ENCODE measurements at places on chromosomes 11 and 22.
A peak's percentile ranks its signal among the peaks of the same experiment; 100 is the strongest.

GRCh38 chr22:43923631-43924464 lies at the start of gene PNPLA3:
TSS of gene PNPLA3 (plus strand) at chr22:43923805. CDS start at chr22:43923912, 107 bp downstream.
- DNase-seq: peak; percentile 78

GRCh38 chr11:134753771-134754520 lies 341.9 kb upstream of the B3GAT1 start:
- no peak for DNase-seq

GRCh38 chr22:19865141-19865829 lies 10.6 kb upstream of the GNB1L start:
- no peak for DNase-seq

DNA sequence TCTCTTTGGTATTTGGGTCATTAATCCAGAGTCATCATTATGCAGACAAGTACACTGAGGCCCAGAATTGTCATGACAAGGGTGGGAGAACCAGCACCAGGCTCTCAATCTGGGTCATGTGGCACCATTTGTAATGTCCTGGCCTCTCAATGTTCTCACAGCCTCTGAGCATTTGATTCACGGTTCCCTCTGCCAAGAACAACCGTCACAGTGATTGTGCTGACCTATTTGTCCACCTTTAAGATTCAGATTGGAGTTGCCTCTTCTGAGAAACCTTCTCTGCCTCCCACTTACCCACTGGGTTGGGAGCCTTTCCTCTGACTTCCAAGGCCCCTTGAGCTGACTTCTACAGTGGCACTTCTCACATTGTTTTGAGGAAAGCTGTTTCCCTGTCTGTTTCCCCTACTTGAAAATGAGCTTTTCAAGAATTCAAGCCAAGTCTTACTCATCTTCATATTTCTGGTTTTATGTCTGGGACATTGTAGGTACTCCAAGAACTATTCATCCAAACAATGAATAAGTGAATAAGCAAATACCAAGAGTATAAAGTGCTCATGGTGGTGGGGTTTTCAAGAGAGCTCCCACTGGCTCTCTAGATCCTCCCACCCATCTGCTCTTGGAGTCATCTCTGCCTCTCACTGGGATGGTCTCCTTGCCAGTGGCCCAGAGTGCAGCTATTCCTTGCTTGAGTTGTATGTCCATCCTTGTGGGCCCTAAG lies 126.4 kb upstream of the E2F8 start:
- no peak for DNase-seq

DNA sequence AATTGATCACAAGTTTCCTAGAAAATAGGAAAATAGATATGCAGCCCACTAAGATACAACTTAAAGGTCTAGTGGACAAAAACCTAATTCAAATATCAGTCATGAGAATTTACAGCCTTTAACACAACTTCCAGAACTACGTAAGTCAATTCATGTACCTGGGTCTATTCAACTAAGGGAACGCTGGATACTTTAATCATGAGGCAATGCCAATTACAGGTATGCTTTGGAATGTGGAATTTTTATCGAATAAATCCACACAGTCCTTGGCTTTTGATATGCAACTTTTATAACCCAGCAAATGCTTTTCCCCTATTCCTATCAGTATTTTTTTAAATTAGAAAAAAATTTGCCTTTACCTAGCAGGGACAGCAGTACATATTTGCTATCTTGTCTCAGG lies 289.5 kb upstream of the FAT3 start:
- DNase-seq: no peak

- DNase-seq: peak; percentile 59
Observed at GRCh38 chr11:36455658-36456111, 54.4 kb downstream of the TRAF6 start.

DNA sequence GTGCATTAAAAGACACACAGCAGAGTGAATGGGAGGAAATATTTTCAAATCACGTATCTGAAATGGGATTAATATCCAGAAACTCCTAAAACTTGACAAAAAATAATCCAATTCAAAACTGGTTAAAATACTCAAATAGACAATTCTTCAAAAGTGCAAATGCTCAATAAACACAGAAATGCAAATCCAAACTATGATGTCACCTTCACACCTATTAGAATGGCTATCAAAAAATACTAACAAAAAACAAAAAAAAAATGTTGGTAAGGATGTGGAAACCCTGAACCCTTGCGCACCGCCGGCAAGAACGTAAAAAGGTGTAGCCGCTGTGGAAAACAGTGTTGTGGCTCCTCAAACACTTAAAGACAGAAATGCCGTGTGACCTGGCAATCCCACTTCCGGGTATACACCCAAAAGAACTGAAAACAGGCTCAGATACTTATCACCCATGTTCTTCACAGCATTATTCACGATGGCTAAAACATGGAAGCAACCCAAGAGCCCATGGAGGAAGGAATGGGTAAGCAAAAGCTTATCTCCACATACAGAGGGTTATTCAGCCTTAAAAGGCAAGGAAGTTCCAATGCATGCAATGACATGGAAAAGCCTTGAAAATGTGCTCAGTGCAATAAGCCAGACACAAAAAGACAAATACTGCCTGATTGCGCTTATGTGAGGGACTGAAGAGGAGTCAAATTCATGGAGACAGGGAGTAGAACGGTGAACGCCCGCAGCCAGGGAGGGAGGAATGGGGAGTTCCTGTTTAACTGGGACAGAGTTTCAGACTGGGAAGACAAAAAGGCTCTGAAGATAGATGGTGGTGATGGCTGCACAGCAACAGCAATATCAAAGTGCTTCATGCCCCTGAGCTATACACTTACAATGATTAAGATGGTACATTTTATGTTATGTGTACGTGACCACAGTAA lies 19.6 kb downstream of the BRD1 start:
- no peak for DNase-seq

- DNase-seq: no peak
Observed at GRCh38 chr11:78647266-78647915, 72.7 kb upstream of the NARS2 start.

- no peak for DNase-seq
Observed at GRCh38 chr22:38006906-38007305, 22.6 kb upstream of the SOX10 start.

GRCh38 chr11:83611031-83611430 lies 324.9 kb upstream of the CCDC90B start:
- no peak for DNase-seq

DNA sequence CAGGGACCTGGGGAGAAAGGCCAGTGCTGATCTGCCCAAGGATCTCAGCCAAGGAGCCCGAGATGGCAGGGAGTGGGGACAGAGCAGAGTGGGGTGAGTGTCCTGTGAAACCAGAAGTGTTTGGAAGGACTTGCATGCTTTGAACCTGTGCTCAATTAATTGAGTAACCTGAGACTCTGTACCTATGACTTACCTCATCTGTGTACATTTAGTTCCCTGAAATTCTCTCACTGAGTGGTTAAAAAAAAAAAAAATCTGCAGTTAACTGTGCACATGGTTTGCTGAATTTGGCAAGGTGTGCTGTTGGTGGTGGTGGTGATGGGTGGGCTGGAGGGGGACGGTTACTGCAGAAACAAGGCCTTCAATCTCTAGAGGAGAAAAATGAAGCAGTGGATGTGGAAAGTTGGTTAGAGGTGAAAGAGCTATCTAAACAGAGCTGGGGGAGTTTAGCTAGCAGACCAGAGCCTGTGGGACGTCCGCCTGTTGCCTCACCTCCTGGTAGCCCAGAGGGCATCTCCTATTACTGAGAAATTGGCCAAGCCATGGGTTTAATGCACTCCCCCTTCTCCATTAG lies 8.3 kb upstream of the SORL1-AS1 start:
- DNase-seq: no peak

DNA sequence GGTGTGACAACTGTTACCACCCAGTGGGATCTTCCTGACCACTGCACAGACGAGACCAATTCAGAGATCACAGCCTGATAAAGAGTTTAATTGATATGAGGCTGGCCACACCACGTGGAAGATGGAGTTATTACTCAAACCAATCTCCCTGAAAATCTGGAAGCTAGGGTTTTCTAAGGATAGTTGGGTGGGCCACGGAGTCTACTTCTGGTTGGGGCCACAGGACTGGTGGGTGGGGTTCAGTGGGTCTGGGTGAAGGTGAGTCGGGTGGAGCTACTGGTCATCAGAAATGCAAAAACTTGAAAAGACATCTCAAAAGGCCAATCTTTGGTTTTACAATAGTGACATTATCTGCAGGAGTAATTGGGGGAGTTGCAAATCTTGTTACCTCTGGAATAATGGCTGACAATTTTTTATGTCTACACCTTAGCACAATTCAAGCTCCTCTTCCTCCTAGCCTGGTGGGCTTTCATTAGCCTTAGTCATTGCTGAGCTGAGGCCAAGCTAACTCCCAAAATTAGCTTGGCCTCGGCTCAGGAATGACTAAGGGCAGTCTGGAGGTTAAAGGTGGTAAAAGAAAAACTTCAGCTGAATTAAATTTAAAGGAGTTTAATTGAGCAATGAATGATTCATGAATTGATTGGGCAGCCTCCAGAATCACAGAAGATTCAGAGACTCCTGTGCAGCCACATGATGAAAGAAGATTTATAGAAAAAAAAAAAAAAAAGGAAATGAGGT lies 13.1 kb downstream of the C11orf96 start:
- no peak for DNase-seq

DNA sequence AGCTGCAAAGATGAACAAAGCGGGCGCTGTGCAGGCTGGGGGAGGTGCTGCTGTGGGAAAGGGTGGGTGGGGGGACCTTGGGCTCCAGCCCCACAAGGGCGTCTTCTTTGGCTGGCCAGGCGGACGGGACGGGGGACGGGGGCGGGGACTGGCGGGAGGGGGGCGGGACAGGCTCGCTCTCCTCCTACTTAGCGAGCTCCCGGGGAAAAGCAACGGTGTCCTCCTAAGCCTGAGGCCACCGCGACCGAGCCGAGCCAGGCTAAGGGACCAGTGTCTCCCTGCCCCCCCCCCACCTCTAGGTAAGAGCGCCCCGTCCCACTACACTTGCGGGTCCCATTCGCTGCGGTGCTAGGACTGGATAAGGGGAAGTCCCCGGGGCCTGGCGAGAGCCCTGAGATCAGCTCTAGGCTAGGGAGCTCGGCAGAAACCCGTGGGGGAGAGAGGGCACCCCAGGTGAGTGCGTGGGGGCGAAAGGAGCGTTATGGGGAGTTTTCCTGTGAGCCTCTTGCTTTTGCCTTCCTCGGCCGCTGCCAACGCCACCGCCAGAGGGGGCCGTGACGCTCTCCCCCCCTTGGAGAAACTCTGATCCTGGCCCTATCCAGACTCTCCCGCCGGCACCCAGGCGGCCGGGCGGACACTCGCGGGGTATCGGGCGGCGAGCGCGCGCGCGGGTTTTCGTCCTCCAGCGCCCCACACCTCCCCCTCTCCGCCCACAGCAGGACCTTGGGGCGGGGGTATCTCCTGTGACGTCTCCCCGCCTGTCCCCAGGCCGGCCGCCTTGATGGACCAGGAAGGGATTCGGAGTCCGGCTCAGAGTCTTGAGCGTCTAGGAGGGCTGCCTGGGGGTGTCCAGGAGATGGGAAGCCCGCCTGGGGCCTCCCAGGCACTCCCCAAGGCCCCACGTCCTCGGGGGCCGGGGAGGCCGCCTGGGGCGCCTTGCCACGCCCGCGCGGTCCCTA lies at the start of gene PHLDB1:
TSS of gene PHLDB1 (plus strand) at position 215 of the 959 bp plus-strand sequence. CDS start 6,222 bp downstream, outside the sequence.
- DNase-seq: peak; percentile 83

DNA sequence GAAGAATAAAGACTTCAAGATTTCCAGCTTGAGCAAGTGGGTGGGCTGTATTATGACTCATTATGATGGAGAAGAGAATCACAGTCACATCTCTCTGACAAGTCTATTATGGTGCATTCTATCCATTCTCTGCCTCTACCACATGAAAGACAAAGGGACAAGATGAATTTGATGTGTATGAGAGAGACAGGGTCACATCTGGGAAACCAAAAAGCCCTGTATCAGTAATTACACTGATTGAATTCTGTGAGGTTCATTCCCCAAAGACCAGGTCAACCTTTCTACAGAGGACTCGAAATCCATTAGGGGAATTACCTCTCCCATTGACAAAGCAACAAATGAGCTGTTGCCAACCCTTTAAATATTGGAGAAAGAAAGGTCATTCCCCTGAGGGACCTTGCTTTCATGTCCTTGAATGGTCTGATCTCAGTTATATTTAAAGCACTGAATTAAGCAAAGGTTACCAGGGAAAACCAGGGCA lies 109.6 kb downstream of the USP35 start:
- DNase-seq: no peak

GRCh38 chr11:128161994-128162393 lies 425.4 kb downstream of the ETS1 start:
- no peak for DNase-seq

- DNase-seq: peak; percentile 67
Observed at GRCh38 chr22:17368554-17369438, 464 bp upstream of the CECR2 start.

DNA sequence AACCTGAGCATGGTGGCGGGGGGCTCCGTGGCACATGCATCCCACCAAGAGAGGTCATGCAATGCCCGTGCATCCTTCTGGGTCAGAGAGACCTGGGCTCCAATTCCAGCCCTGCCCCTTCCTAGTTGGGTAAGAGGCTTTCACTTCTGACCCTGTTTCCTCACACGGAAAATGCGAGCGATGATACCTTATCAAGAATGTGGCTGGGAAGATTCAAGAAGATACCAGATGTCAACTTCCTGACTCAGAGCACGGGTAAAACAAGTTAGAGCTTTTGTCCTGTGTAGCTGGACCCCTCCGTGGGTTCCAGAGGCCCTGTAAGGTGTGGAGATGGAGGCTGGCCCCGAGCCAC lies 8.7 kb upstream of the DGKZ start:
- DNase-seq: no peak

- DNase-seq: no peak
Observed at GRCh38 chr11:61851113-61851899, 23.2 kb downstream of the FADS2 start.

GRCh38 chr22:50400406-50400805 lies 57.3 kb downstream of the PPP6R2 start:
- DNase-seq: no peak

DNA sequence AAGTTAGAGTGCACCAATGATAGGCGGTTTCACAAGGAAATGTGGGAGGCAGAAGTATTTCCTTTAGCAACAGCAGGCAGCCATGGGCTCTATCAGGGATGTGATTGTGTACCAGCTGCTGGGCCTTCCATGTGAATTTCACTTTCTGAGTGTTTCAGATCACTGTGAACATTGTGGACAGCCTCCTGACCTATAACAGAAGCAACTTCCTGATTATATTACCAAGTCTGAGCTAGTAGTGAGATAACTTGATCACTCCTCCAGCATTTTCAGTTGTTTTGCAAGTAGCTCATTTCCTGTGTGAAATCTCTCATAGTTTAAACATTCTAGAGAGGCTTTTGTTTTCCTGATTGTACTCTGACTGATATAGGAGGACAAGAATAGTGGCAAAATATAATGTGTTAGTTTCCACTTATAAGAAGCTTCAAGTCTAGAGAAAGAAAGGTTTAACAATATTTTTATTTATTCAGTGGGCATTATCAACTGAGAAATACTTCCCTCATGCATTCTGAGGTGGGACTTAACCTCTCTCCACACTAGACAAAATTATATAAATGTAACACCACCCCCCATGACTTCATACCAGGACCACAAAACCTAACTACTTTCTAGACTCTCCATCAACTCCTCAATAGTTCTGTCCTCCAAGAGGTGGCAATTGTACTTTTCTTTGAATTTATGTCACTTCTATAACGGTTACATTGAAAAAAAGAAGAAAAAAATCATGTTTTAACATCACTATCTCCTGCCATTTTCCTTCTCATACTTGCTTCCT lies 184.2 kb upstream of the LUZP2 start:
- no peak for DNase-seq

- DNase-seq: no peak
Observed at GRCh38 chr22:44640618-44641155, 61.3 kb upstream of the PRR5 start.
